RPMI8226 (cell line): ENCODE measurements at places on chromosomes 7 and 10.

- DNase-seq: no peak
These were observed 4.6 kb downstream of the C7orf25 start for GRCh38 chr7:42907316-42907715.

DNA sequence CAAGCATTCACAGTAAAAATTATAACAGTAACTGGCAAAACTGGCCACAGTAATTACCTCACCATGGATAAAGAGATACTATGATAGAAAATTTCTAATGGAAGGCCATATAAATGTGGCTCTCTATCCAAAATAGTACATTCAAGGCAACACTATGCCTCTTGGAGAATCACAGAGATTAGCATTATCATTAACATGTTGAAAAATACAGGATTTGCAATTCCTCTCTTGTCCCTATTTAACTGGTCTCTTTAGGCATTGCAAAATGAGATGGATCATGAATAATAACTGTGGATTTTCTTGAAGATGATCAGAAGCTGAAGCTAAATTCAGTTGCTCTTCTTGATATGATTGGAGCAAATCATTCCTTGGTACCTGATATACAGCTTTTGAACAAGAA lies 100.8 kb upstream of the HGF start:
- no peak for DNase-seq

- DNase-seq: no peak
These were observed 13.5 kb downstream of the MYOF start for GRCh38 chr10:93468461-93469213.

DNA sequence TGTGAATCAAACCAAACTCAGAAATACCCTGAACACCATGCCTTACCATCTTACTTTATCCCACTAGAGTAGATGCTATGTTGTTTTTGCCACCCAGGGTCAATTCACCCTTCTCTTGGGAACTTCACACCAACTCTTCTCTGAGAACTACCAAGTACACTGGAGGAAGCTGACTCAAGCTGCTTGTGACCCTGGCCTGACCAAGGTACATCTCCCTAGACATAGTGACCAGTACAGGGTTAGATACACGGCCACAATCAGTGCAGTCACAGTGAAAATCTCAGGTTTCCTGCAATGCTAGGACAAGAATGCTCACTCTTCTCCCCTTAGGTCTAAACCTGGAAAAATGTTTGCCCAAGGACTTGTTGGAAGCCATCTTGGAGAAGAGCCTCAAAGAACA lies 31.8 kb downstream of the EZH2 start:
- no peak for DNase-seq

DNA sequence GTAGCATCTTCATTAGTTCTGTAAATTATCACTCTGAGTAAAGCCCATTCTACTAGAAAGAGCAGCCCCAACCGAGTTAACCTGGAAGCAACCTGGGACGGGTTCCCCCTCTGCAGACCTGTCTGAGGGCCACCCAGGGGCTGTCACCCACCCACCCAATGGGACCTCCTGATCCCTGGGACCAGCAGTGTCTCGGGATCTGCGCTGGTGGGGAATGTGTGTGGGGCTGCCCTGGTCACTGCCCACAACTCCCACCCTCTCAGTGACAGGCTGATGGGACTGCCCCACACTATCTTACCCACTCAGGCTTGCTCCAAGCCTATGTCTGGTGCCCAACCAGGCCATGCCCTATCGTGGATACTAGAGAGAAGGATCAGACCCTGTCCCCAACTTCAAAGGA lies 215.0 kb downstream of the GRID1 start:
- DNase-seq: no peak

GRCh38 chr10:75334720-75335119 lies 66.8 kb downstream of the ZNF503 start:
- no peak for DNase-seq

DNA sequence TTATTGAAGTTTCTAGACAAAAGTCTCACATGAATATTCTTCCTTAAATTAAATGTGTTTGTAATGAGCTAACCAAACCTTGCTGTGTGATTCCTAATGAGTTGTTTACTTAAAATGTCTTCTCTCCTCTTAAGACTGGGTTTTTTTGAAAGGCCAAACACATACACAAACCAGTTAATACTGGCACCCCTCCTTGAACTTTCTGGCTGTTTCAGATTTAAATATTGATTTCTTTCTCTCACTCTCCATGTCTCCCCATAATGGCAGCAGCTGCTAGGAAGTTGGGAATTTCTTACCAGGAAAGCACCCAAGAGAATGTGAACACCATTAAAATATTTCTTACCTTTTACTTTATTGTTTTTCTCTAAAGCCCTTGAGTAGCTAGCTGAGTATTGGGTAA lies 11.4 kb upstream of the PTN start:
- DNase-seq: no peak

GRCh38 chr10:14742815-14743214 lies 31.9 kb downstream of the FAM107B start:
- peak; percentile 85 for DNase-seq

DNA sequence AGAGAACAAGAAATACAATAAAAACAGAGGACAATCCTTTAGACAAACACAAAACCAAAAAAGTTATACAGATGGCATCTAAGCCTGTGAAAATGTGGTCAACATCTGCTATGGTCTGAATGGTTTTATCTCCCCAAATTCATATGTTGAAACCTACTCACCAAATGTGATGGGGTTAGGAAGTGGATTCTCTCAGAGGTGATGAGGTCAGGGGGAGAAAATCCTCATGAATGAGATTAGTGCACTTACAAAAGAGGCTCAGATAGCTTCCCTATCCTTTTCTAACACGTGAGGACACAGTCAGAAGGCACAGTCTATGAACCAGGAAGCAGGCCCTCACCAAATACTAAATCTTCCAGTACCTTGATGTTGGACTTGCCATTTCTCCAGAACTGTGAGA lies 147.8 kb upstream of the GPR22 start:
- DNase-seq: no peak

GRCh38 chr7:16071246-16071857 lies 350.0 kb downstream of the CRPPA start:
- peak; percentile 71 for DNase-seq
